ENCODE measurements at places on chromosomes 5 and 9.

DNA sequence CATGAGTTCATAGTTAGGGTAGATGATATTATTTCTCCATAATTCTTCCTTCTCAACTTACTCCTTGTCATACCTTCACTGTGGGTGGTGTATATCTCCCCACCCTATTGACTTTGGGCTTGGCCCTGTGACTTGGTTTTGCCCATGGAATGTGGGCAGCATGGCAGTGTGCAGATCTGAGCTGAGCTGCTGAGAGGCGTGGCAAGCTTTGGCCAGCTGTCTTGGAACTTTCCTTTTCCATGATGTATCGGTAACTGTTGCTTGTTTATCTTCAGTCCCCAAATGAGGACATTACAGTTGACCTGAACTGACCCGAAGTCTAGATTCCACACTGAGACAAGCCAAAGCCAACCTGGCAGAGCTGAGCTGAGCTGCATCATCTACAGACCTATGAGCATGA lies 70.4 kb downstream of the RALGPS1 start:
- no peak for DNase-seq

DNA sequence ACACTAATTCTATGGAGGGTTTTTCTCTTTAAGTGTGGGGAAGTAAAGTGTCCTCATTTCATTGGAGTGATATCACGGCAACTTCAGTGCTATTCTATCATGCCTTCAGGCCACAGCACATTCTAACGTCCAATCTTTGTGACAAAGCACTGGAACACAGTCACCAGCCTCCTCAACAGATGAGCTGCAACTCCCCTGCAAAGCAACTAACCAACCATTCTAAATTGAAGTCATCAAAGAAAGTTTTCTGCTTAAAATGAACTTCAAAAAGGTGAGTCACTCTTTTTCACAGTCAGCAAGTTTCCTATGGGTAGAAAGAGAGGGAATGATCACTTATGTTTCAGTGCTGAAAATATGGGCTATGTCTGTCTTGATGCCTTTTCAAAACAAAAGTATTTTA lies 190.8 kb downstream of the ELAVL2 start:
- no peak for DNase-seq

DNA sequence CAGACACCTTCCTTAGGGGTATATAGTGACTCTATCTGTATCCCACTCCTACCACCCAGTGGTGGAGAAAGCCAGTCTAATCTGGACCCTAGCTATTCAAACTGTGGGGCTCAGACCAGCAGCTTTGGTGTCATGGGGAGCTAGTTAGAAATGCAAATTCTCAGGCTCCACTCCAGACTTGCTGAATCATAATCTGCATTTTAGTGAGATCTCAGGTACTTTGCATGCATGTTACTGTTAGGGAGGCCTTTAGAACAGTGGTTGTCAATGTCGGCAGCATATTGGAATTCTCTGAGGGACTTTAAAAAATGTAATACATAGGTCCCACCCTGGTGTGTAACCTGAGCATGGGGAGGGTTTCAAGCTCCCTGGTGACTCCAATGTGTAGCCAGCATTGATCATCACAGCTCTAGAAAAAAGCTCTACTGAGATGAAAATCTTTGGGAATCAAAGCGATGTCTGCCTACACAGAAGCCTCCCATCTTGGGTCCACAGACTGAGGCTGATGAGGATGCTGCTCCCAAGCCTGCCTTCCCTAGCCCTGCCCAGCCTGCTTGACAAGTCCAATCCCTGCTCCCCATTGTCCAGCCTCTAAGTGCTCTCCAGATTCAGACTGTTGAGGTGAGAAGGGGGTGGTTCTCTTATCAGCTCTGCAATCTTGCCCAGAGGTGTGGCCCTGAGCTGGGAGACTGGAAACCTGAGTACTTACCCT lies 11.9 kb upstream of the GM2A start:
- DNase-seq = no peak

DNA sequence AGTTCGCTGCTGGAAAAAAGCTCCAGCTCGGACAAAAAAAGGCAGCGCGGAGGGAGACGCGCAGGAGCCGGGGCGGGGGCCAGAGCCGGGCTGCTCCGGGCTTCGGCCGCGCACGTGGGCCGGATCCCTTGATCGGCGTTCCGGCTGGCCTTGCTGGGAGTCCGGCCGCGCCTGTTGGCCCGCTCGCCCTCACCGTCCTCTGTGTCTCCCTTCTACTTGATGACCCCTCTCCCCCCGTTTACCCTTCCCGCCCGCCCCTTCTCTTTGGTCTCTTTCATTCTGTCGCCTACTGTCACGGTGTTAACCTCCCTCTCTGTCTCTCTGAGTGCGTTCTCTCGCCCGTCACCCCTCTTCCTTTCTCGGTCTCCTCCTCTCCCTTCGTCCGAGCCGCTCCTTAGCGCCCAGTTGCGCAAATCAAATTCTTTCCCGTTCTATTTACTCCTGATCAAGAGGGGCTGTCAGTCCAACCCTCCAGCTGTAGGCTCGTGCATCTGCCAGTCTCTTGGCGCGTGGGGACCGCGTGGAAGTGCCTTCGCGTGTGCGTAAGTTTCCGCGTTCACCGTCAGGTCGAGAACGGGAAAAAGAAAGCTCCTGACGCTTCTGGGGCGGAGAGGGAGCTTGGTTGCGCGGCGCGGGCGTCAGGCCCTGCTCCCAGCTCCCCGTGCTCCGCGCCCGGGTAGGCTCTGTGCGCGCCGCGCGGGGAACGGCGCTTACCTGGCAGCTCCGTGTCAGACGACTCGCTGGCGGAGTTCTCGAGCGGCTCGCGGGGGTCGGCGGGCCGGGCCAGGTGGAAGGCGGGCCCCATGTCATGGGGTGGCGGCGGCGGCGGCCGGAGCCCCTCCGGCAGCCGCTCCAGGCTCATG lies 798 bp downstream of the PITX1 start:
- DNase-seq = no peak

DNA sequence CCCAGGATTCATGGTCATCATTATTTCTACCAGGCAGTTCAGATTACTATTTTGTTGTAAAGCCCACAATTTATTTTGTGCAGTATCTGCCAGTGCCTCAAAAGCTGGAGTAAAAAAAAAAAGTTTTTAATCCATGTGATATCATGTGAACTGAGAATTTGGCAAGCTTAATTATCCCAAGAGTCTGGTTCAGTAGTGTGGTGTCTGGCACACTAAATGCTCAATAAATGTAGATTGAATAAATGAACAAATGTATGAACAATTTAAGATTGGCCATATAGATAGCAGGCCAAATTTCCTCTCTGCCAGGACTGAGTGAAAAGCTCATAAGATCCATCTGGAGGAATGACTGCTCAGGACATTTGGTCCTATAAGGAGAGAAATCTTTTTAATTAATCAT lies 533.0 kb downstream of the TLE1 start:
- no peak for DNase-seq

DNA sequence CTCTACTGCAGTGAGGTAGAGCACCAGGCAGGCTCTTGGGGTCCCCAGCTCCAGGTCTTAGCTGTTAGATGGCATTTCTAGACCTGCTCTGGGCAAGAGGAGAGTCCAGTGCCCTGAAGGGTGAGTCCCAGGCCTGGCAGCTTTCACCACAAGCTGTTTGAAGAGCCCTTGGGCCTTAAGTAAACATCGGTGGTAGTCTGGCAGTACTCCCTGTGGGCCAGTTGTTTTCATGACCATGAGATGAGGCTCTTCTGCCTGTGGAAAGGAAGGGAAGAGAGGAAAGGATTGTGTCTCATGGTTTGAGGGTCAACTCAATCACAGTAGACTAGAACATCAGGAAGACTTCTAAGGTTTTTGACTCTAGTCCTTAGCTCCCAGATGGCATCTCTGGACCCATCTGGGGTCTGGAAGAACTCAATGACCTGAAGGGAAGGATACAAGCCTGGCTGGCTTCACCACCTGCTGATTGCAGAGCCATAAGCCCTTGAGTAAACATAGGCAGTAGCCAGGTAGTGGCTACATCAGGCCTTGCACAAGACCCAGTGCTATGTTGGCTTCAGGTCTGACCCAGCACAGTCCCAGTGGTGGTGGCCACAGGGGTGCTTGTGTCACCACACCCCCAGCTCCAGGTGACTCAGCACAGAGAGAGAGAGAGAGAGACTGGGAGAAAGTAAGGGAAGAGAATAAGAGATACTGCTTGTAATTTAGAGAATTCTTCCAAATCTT lies 114.3 kb upstream of the PCSK5 start:
- no peak for DNase-seq

GRCh38 chr5:91074615-91075014 lies 308.5 kb downstream of the ARRDC3 start:
- no peak for DNase-seq

GRCh38 chr9:127278372-127278771 lies 13.8 kb downstream of the GARNL3 start:
- no peak for DNase-seq

GRCh38 chr9:136829981-136830885 lies 12.0 kb upstream of the AJM1 start:
- no peak for DNase-seq

- no peak for DNase-seq
These were observed 690.3 kb upstream of the DMAC1 start for GRCh38 chr9:8489835-8490234.

DNA sequence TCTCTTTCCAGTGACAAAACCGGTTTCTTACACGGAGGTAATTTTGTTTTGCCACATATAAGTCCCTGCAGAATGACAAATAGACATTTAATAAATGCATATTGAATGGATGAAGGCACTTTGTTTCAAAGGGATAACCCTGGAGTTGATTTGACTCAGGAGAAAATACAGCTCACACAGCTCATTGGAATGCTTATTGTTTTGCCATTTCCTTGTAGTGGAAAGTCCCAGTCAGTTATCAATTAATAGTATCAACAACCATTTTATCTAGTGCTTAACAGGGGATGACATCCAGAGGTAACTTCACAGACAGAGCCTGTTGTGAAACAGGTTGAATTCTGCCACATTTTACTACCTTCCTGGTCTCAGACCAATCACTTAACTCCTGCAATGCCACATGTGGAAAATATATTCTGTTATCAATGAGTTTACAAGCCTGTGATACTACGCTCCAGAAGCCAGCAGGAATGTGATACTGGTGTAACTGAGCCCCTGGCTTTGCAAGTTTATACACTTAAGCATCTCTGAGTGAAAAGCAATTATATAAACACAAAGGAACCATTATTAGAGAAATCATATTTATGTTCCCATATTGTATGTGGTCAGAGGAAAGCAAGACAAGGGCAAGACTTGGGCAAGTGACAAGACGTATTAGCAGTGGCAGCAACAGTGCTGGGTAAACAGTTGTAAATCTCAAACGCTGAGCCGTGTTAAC lies 123.1 kb upstream of the ANKRD55 start:
- DNase-seq = no peak

GRCh38 chr5:154900066-154900465 lies 37.9 kb downstream of the GEMIN5 start:
- DNase-seq = no peak

Measured in stimulated activated CD4-positive, alpha-beta T cell treated with anti-CD3 and anti-CD28 coated beads, TNF-alpha, amount 100 ng/mL, for 24 hours (primary cell).